ENCODE measurements at places on chromosomes 6 and 20.

DNA sequence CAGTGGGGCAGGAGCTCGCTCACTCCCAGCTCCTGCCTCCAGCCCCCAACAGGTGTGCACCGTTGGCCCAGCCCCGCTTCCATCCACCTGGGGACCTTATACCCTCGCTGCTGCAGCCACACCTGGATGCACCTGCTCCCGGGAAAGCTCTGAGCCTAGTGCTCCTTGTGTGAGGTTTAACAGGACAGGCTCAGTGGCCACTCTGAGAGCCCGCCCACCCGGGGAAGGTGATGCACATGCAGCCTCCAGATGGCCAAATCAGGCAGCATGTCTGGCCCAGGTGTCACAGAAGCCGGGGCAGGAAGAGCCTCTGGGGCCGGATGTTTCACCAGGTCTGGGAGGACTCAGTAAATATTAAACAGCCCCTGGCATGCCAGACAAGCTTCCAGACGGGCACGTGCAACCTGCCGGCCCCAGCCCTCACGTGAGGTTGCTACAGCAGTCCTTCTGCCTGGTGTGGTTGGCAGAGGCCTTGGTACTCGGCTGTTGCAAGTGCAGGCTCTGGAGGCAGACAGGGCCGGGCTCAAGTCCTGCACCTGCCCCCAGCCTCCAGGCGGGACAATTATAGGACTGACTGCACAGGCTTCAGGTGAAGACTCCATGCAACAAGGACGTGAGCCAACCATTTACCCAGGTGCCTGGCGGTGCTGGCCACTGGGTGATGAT lies 66.9 kb downstream of the RIPOR3 start:
- no peak for DNase-seq

DNA sequence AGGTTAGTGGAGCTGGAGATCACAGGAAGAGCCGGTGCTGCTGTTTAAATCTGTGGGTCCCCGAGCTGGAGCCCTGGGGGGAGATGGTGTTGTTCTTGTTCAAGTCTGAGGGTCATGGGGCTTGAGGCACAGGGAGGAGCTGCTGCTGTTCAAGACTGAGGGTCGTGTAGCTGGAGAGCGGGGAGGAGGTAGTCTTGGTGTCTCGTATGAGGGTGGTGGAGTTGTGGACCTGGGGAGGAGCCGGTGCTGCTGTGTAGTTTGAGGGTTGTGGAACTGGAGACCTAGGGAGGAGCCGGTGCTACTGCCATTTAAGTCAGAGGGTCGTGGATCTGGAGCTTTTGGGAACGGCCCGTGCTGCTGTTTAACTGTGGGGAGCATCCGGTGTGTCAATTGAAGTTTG lies 112.2 kb upstream of the SULF2 start:
- DNase-seq, result no peak

- peak; percentile 9 for DNase-seq
Observed at GRCh38 chr6:119076173-119076572, 2.3 kb downstream of the FAM184A start.

DNA sequence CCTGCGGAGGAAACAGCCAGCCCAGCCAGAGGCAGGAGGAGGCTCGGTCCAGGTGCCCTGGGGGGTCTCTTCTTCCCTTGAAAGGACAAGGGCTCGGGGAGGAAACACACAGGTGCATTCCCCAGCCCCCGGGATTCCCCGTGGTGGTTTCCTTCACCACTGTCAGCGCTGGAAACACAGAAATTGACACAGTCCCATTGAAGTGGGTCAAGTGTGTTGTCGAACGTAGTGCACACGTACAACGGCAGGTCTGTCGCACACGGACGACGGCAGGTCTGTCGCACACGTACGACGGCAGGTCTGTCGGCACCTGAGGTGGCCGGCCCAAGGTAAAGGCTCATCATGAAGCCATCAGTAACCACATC lies 80.9 kb downstream of the DLL1 start:
- DNase-seq, result no peak

GRCh38 chr6:168737481-168737880 lies 296.5 kb downstream of the SMOC2 start:
- DNase-seq, result no peak

GRCh38 chr20:25220021-25220730 lies 24.7 kb downstream of the ENTPD6 start:
- DNase-seq, result no peak
